ENCODE measurements at places on chromosomes 4 and X.

DNA sequence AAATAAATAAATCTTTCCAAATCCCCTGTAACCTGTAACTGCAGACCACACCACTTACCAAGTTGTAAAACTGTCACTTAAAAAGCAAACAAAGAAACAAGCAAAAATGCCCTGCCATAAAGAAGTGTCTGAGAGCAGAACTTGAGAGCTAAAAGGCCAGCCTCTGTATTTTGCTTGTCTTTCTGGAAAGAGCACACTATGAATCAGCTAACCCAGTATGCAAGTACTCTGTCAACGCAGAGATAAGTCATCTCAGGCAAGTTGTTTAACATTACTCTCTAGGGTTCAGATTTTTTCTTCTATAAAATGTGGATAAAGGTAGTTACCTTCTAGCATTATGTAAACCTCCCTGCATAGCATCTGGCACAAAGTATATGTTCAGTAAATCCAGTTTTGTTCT is 134.8 kb downstream of the HS3ST1 start:
- no peak for DNase-seq

GRCh38 chr4:1226144-1226481 is 22.8 kb downstream of the CTBP1 start:
- no peak for DNase-seq

DNA sequence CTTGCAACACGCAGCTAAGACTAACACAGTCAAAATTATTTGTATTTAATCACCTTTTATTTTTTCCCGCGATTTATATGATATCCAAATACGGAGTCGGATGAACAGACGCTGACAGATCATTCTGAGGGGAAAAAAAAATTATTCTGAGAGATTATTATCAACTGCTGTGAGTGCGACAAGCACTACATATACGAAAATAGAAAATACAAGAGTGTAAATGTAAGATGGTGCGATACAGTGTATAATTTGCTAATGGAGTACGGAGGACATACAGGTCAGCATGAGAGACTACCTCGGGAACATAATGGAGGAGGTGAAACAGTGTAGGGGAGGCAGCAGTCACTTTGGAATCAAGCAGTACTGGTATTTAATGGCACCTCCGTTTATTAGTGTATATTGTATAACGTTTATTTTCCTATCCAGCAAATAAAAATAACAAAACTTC is 2.8 kb upstream of the LIN54 start:
- no peak for DNase-seq

- DNase-seq, result no peak
Measured at GRCh38 chrX:17552044-17552650, 177.1 kb downstream of the NHS start.

- DNase-seq, result no peak
Measured at GRCh38 chr4:108384544-108384943, 215.8 kb upstream of the LEF1 start.

DNA sequence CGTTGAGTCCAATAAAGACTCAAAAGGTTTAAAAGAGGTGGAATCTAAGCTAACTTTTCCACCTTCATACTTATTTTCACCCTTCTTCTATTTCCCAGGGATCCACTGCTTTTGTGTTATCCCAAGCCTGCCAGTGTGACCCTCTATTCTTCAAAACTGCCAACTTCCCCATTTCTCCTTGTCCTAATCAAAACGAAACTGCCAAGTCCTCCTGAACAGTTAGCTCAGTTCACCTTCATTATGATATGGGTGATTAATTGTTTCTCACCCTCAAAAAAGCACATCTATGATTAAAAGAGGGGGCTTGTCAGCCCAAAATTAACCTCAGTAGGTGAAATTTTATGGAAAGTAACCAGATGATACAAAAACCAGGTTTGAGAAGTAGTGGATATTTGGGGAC is 108.4 kb downstream of the GUCY2F start:
- DNase-seq, result no peak

GRCh38 chr4:180850318-180850940 is 1392.8 kb upstream of the TENM3 start:
- DNase-seq, result no peak

- DNase-seq, result peak; percentile 27
Measured at GRCh38 chr4:36399762-36400353, 118.4 kb downstream of the DTHD1 start.

- DNase-seq, result no peak
Measured at GRCh38 chrX:9611436-9612145, 146.7 kb downstream of the TBL1X start.

All from stimulated activated CD4-positive, alpha-beta T cell treated with anti-CD3 and anti-CD28 coated beads, Interleukin-4, amount 100 ng/mL, for 48 hours (primary cell).